H4 (cell line): ENCODE measurements at places on chromosomes 7 and 10.

DNA sequence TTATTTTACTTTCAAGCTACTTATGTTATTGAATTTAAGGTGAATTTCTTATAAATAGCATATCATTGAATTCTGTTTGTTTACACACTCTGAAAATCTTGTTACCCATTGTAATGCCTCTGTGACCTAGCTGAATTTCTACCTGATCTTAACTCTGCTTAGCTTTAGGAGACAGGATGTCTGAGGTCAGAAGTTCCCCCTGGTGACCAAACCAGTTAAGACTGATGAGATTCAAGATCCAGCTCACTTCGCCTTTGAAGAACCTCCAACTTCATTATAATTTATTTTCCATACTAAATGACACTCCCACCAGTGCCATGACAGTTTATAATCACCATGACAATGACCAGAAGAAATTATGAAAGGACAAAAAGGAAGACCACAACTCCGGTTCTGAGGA lies 213.4 kb upstream of the CDC14C start:
- no peak for DNase-seq

DNA sequence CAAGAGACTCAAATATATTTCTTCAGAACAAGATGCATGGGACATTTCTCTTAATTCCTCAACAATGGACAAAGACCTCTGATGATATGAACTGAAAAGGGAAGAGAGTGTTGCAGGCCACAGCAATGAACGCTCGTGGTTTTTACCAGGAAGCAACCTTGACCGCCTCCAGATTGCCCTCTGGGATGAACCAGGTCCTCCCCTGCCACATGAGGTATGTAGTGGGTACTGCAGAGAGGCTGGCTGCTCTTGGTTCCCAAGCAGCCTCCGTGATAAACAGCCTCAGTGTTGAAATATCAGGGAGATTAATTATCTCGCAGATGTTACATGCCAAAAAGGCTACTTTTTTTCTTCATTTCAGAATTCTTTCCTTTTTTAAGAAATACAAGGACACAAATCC lies 338.8 kb downstream of the ELMO1 start:
- peak; percentile 75 for DNase-seq

GRCh38 chr10:10211409-10211808 lies 806.3 kb upstream of the CELF2 start:
- no peak for DNase-seq

- DNase-seq, result no peak
Measured at GRCh38 chr10:34061841-34062240, 727.4 kb upstream of the NRP1 start.

GRCh38 chr10:119782981-119783664 lies 57.3 kb downstream of the INPP5F start:
- no peak for DNase-seq

GRCh38 chr7:106201164-106201563 lies 83.6 kb downstream of the NAMPT start:
- no peak for DNase-seq

DNA sequence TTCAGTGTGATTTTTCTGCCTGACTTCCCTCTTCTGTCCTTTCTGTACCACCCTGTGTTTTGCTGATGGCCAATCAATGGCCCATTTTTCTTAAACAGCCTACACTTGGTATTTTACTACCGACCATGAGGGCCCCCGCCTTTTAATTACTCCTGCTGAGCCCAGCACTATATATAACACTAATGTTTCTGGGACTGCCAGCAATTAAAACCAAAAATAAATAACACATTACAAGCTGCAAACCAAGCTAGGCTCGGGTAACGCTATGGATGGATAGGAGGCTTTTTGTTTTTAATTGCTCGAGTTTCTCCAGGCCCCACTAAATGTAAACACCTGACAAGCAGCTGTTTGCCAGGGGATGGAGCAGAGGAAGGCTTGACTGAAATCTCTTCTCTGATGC lies 915.4 kb upstream of the AUTS2 start:
- no peak for DNase-seq

GRCh38 chr7:139813151-139813550 lies 15.9 kb upstream of the TBXAS1 start:
- DNase-seq, result no peak

- DNase-seq, result no peak
Measured at GRCh38 chr7:97732565-97733275, 834 bp downstream of the TAC1 start.

DNA sequence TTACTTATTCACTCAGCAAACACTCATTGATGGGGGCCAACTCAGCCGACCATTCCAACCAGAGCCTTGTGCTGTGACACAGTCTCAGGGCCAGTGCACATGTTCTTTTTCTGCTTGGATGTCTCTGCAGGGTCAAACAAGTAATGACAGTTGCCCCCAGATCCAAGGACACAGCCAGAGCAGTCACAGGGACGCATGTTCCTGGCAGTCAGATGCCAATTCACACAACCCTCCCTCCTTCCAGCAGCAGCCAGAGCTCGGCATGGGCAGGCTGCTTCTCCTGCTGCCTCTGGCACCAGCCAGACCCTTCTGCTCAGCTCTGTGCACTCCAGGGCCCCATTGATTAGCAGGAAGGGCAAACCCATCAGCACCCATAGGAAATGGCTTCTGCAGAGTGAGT lies 20.3 kb downstream of the DRGX start:
- no peak for DNase-seq

DNA sequence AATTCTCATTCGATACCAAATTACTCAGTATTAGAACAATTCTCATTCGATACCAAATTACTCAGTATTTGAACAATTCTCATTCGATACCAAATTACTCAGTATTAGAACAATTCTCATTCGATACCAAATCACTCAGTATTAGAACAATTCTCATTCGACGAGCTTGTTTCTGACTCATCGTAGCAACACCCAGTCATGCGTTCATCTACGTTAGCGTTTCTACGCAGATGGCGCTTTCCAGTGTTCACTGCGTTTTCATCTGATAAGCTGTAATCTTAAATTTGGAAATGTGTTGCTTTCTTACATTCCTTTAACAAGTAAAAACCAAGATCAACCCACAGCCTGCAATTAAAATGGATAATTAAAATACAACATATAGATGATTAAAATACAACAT lies 276.3 kb downstream of the ZMYND11 start:
- DNase-seq, result no peak

DNA sequence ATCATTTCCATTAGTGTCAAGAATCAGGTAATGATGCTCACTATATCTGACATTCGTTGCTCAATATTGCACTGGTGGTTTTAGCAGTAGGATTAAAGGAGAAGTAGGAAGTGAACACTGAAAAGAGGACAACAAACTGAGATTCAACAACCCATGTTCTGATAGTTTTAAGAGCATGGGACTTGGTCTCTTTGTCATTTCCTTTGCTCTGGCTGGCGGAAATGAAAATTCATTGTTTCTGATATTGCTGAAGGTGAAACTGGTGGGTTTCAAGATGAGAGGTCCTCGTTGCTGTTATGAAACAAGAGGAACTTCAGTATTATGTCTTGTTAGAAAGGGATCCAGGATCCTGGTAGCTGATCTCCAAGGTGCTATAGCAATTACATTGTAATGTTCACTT lies 129.0 kb downstream of the DNAH11 start:
- no peak for DNase-seq

- no peak for DNase-seq
Measured at GRCh38 chr7:1558181-1558811, 2.3 kb upstream of the TMEM184A start.

DNA sequence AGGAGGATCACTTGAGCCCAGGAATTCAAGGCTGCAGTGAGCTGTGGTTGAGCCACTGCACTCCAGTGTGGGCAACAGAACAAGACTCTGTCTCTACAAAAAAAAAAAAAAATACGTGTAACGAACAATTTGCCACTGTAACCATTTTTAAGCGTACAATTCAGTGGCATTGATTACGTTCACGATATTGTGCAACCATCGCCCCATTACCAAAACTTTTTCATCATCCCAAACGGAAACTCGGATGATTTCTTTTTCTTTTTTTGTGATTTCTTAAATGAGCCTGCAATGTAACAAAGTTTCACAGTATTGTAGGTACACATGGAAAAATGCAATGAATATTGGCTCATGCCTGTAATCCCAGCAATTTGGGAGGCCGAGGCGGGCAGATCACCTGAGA lies 9.5 kb downstream of the GRIFIN start:
- DNase-seq, result no peak

GRCh38 chr10:7776777-7777176 lies 11.0 kb downstream of the KIN start:
- DNase-seq, result no peak

DNA sequence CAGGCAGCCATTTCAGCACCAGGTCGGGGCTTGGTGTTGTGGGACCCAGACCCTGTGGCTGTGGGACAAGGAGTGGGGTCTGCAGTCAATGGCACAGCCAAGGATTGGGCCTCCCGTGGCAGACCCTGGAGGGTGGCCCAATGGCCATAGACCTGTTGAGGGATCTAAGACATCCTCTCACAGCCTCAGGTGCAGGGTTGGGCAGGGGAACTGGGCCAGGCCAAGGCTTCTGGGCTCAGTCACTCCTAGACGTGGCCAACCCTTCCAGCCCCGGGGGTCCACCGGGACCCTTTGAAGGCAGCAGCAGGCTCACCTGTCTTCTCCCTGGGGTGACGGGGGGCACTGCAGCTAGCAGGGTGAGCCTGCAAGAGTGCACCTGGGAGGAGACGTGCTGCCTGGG lies 45.7 kb upstream of the DPYSL4 start:
- no peak for DNase-seq

DNA sequence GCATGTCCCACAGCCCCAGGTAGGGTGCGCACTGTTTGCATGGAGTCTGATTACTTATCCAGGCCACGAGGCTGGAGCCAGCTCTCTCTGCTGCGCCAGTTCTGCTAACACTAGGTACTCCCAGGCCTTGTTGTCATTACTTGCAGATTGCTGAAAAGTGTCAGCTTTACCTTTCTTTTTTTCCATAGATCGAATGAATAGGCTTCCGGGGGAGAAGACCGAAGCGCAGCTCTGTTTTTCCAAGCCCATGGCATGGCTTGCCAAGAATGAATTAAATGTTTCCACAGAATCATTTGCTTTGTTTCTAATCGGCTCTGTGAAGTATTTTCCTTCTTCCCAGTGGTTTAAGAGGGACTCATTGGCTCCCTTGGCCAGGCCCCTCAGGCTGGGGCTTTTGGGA lies 285.8 kb downstream of the BMPER start:
- no peak for DNase-seq

DNA sequence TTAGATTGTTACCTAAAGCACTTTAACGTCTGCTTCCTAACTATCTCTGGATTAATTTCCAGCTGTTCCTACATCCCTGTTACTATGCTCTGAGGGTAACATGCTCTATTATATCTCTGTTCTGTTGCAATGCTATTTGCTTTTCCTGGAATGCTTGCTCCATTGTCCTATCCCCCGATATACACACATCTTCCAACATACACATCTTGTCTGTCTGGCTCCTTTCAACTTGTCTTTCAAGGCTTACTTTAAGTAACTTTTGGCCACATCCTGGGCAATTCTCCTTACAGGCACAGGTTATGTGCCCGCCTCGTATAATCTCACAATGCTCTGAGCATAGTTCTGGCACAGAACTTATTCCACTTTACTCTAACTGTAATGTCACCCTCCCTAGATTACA lies 96.2 kb downstream of the CDK6 start:
- no peak for DNase-seq

DNA sequence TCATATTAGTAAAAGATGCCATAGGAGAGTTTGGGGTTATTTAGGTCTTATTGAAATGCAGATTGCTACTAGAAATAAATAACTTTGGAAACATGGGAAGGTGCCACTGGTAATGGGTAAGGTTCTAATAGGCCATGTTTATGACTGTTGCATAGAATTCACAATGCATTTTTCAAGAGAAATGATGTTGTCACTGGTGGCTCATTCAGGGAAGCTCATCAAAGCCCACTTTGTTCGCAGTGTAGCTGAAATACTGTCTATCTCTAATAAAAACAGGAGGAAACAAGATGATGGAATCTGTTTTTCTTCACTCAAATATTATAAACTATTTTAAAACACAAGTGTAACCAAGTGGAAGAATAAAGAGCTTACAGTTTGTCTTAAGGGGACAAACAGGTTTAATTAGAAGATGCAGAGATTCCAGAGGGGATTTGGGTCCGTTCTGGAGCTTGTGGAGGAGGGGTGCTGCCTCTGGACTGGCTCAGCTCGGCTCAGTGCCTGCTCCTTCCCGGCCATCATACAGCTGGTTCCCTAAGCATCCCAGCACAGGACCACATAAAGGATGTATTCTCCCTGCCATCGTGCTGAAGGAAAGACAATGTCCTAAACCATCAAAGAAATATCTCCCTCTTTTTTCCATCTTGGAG lies 20.4 kb downstream of the OPALIN start:
- DNase-seq, result no peak

GRCh38 chr10:5540080-5540479 lies 15.3 kb downstream of the CALML3 start:
- DNase-seq, result no peak

DNA sequence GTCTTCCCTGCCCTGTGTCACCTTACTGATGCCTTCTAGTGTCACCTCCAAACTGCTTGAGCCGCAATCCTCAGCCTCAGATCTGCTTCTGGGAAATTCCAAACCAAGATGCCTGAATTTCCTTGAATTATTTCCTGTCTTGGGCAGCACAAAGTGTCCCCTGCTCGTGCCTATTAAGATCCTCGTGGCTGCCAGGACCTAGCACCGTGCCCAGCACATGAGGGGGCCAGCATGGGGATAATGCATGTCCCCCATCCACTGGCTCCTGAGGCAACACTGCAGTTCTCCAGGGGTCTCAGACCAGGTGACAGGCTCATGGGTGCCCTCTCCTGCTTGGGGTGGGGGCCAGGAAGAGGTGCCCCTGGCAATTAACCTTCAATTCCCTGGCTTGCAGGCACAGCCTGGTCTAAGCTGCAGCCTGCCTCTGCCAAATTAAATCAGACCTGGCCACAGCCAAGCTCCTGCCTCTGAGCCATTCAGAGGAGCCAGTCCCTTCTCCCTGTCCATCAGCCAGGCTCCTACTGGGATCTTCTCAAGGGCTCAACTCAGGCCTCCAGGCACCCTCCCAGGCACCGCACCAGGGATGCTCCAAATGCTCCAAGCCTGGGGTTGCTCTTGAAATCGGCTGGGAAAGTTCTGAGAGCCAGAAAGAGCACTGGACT lies 146.6 kb downstream of the SH3PXD2A start:
- DNase-seq, result no peak

GRCh38 chr7:74202841-74203556 lies 6.8 kb upstream of the LAT2 start:
- DNase-seq, result peak; percentile 88

DNA sequence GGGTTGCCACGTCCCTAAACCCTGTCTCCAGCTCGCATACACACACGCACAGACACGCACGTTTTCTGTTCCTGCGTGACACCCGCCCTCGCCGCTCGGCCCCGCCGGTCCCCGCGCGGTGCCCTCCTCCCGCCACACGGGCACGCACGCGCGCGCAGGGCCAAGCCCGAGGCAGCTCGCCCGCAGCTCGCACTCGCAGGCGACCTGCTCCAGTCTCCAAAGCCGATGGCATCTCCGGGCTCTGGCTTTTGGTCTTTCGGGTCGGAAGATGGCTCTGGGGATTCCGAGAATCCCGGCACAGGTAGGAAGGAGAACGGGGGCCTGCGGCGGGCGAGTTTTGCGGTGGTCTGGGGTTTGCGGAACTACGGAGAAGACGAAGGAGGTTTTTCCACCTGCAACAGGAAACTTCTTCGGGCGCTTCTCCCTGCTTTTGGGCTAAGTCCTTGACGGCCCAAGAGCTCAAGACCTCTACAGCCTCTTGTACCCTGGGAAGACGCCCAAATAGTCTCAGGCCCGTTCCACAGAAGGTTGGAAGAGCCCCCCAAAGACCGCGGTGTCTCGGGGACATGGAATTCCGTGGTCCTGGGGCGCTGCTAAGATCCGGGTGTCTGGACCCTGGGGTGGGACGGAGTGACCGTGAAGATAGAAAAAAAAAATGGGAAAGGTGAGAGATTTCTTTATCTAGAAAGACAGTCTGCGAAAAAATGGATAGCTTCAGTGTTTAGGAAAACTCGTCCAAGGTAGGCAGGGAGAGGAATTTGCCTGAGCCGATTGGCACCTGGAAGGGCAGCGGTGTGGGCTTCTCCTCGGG lies at the start of gene GAD2:
Gene GAD2 (plus strand): TSS at position 190 of the 811 bp plus-strand sequence. CDS start 36 bp downstream, at position 226.
- DNase-seq, result no peak
